ENCODE measurements at places on chromosomes 7 and 10. TPM values are rescaled to one million over a fixed set of nuclear protein-coding genes. Genes with fewer than 3 reads are reported as not detected.

TIAL1 gene
- total RNA-seq, result 174 TPM

MSMB gene
- total RNA-seq, result not detected

SORBS1 gene
- total RNA-seq, result 0.56 TPM

CACNB2 gene
- total RNA-seq, result not detected

GCK gene
- total RNA-seq, result not detected

GRCh38 chr10:88095223-88095721, 231.8 kb downstream of the PTEN start:
- peaks cover 35% of the 10 kb centered on the region for H3K27me3 ChIP-seq
- H3K4me1 ChIP-seq, result peaks cover 32% of the 10 kb centered on the region
- peaks cover 11% of the 10 kb centered on the region for H3K36me3 ChIP-seq
- H3K4me3 ChIP-seq, result no peak overlapping the region
- H3K27ac ChIP-seq, result no peak overlapping the region

GRCh38 chr10:125160856-125161706, 718 bp upstream of the CTBP2 start:
- no peak overlapping the region for H3K27ac ChIP-seq
- peaks cover 4% of the 10 kb centered on the region for H3K4me1 ChIP-seq
- peaks cover 47% of the 10 kb centered on the region for H3K27me3 ChIP-seq

- no peaks in the 10 kb centered on the region for H3K4me1 ChIP-seq
- H3K4me3 ChIP-seq, result no peak overlapping the region
- peaks cover 68% of the 10 kb centered on the region for H3K27me3 ChIP-seq
Measured at GRCh38 chr7:1227071-1227804, 5.4 kb upstream of the UNCX start.

- H3K27ac ChIP-seq, result no peak overlapping the region
- H3K4me3 ChIP-seq, result no peak overlapping the region
- H3K27me3 ChIP-seq, result no peaks in the 10 kb centered on the region
- H3K36me3 ChIP-seq, result no peaks in the 10 kb centered on the region
- H3K4me1 ChIP-seq, result no peaks in the 10 kb centered on the region
Measured at GRCh38 chr7:47342296-47343060, 239.4 kb downstream of the TNS3 start.

GRCh38 chr7:108459922-108460551, 3.8 kb upstream of the NRCAM start:
- peaks cover 27% of the 10 kb centered on the region for H3K4me1 ChIP-seq
- H3K36me3 ChIP-seq, result no peaks in the 10 kb centered on the region
- no peak for DNase-seq
- H3K4me3 ChIP-seq, result no peak overlapping the region
- H3K27me3 ChIP-seq, result peaks cover 33% of the 10 kb centered on the region

GRCh38 chr7:21942955-21943354, 2.7 kb downstream of the CDCA7L start:
- H3K4me1 ChIP-seq, result peaks cover 74% of the 10 kb centered on the region
- no peaks in the 10 kb centered on the region for H3K27me3 ChIP-seq
- H3K27ac ChIP-seq, result no peak overlapping the region
- H3K36me3 ChIP-seq, result peaks cover 40% of the 10 kb centered on the region

GRCh38 chr10:110006358-110007160, 1.2 kb upstream of the ADD3 start:
- no peak overlapping the region for H3K27ac ChIP-seq
- peaks cover 6% of the 10 kb centered on the region for H3K27me3 ChIP-seq
- peak; percentile 15 for DNase-seq
- no peak overlapping the region for H3K4me3 ChIP-seq
- peaks cover 26% of the 10 kb centered on the region for H3K4me1 ChIP-seq

DNA sequence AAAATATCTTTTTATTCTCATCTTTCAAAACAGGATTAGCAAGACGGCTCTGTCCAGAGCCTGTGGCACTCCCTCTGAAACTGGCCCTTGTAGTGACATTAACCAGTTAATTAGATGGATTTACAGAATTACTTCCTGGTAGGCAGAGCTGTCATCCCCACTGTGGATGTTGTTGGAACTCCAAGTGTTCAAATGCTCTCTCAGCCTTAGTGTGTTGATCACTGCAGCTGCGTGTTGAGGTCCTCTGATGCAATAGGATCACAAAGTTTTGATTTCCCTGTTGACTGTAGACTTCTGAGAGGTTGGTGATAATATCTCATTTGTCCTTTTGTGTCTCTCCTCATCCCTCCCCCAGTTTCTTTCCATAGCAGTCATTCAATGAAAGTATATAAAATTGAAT, 117.3 kb upstream of the CDK6 start:
- no peak overlapping the region for H3K4me3 ChIP-seq
- H3K27ac ChIP-seq, result no peak overlapping the region
- peaks cover 2% of the 10 kb centered on the region for H3K36me3 ChIP-seq

GRCh38 chr7:43565786-43566185, 17.1 kb upstream of the STK17A start:
- DNase-seq, result no peak
- H3K27ac ChIP-seq, result no peak overlapping the region
- no peaks in the 10 kb centered on the region for H3K36me3 ChIP-seq
- no peak overlapping the region for H3K4me3 ChIP-seq
- H3K27me3 ChIP-seq, result peaks cover 23% of the 10 kb centered on the region

GRCh38 chr10:24777196-24777595, 53.5 kb upstream of the ARHGAP21 start:
- no peaks in the 10 kb centered on the region for H3K4me1 ChIP-seq
- H3K27me3 ChIP-seq, result no peaks in the 10 kb centered on the region
- no peaks in the 10 kb centered on the region for H3K36me3 ChIP-seq
- no peak overlapping the region for H3K27ac ChIP-seq
- H3K4me3 ChIP-seq, result no peak overlapping the region

- H3K27me3 ChIP-seq, result no peaks in the 10 kb centered on the region
- H3K27ac ChIP-seq, result no peak overlapping the region
- no peaks in the 10 kb centered on the region for H3K36me3 ChIP-seq
- peak; percentile 72 for DNase-seq
- no peak overlapping the region for H3K4me3 ChIP-seq
Measured at GRCh38 chr7:105429746-105430612, 41.3 kb upstream of the SRPK2 start.

- H3K4me3 ChIP-seq, result no peak overlapping the region
- H3K36me3 ChIP-seq, result no peaks in the 10 kb centered on the region
- no peaks in the 10 kb centered on the region for H3K27me3 ChIP-seq
- no peak overlapping the region for H3K27ac ChIP-seq
Measured at GRCh38 chr10:33731322-33731721, 396.9 kb upstream of the NRP1 start.

DNA sequence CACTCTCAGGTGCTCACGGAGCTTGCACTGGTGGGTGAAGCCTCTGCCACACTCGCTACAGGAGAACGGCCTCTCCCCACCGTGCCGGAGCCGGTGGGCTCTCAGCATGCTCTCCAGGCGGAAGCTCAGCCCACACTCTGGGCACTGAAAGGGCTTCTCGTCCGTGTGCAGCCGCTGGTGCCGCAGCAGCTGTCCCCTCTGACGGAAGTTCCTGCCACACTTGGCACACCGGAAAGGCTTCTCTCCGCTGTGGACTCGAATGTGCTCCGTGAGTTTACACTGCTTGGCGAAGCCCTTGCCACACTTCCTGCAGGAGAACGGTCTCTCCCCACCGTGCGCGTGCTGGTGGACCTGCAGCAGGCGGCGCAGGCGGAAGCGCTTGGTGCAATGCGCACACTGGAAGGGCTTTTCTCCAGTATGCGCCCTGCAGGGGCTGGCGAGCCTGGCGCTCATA, 19.3 kb downstream of the ZNF786 start:
- peaks cover 20% of the 10 kb centered on the region for H3K36me3 ChIP-seq
- no peak overlapping the region for H3K4me3 ChIP-seq
- DNase-seq, result no peak

DNA sequence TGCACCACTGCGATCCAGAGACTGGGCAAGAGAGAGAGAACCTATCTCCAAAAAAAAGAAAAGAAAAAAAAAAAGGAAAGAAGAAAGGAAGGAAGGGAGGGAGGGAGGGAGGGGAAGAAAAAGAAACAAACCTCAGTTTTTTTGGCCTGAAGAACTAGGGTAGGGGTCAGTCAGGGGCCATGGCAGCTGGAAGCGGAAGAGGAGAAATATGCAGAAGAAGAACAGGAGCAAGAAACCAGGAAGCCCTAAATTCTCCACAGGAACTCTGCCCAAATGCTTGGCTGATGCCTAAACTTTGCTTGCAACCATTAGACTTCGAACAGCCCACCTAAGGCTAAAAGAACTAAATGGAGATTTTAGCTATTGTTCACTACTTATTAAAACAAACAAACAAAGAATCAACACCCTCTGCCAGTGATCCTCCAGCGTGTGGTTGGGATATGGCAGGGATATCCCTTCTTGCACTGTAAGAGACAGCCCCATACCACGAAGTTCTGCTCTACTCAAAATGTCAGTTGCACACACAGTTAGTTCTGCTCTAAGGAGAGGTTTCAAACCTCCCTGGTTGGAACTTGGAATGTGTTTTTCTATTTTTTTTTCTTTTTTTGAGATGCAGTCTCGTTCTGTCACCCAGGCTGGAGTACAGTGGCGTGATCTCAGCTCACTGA, 139.5 kb downstream of the FAM107B start:
- DNase-seq, result no peak
- H3K4me1 ChIP-seq, result peaks cover under 1% of the 10 kb centered on the region
- no peak overlapping the region for H3K27ac ChIP-seq
- no peaks in the 10 kb centered on the region for H3K27me3 ChIP-seq
- no peak overlapping the region for H3K4me3 ChIP-seq

- H3K4me3 ChIP-seq, result no peak overlapping the region
- H3K36me3 ChIP-seq, result peaks cover 17% of the 10 kb centered on the region
- no peak for DNase-seq
- peaks cover 17% of the 10 kb centered on the region for H3K4me1 ChIP-seq
Measured at GRCh38 chr7:121379930-121380329, 16.2 kb downstream of the FAM3C start.

DNA sequence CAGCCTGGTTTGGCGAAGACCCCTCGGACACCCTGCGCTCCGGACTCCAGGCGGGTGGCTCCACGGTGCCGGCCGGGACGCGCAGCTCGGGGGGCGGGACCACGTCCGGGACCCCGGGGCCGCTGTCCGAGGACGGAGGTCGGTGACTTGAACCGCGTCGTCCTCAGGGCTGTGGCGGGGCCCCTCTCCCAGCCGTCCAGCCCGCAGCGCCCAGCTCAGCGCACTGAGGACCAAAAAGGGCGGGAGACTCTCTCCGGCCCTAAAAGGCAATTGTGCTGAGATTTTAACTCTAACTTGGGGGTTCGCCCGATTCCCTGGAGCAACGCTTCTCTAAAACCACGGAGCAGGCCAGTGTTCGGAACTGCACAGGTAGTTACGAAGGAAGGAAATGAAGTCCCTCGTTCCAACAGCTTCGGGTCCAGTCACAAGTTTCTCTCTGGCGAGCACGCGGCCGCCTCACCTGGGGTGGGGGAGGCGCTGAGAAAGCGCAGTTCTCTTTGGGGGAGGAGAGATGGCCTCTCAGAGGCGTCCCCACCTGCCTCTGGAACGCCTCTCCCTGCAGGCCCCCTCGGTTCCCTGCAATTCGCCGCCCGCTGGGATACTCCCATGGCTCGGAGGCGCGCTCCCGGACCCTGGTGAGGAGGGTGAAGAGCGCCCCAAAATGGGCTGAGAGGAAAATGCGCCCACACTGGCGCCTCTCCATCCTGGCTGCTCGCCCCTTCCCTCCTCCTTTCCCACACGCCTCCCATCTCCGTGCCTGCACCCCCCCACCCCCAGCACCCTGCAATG, 352.7 kb downstream of the DNAJB6 start:
- peaks cover 53% of the 10 kb centered on the region for H3K27me3 ChIP-seq
- H3K36me3 ChIP-seq, result no peaks in the 10 kb centered on the region
- no peak for DNase-seq
- no peak overlapping the region for H3K27ac ChIP-seq

- no peak overlapping the region for H3K27ac ChIP-seq
- no peaks in the 10 kb centered on the region for H3K27me3 ChIP-seq
- DNase-seq, result no peak
- H3K36me3 ChIP-seq, result no peaks in the 10 kb centered on the region
- H3K4me1 ChIP-seq, result peaks cover 14% of the 10 kb centered on the region
Measured at GRCh38 chr10:71801361-71801760, 28.0 kb upstream of the VSIR start.

- no peaks in the 10 kb centered on the region for H3K4me1 ChIP-seq
- no peak overlapping the region for H3K4me3 ChIP-seq
- no peak for DNase-seq
- no peaks in the 10 kb centered on the region for H3K36me3 ChIP-seq
- H3K27ac ChIP-seq, result no peak overlapping the region
Measured at GRCh38 chr7:91347290-91347689, 83.1 kb downstream of the FZD1 start.

DNA sequence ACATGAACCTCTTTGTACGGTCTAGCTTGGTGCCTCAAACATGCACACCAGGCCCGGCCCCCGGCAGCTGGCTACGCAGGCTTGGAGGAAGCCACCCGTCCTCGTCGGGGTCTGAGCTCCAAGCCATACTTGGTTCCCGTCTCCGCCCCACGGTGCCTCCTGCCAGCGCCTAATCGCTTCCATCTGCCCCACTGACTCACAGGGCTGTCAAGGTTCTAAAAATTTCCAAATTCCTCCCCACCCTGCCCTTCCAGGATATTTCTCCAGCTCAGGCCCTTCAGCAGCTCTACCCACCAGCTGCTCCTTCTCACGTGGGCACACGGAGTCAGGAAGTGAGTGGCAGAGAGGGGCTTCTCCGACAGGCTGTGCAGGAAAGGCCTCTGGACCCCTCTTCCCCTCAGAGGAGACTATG, 38.8 kb downstream of the TMEM270 start:
- H3K4me1 ChIP-seq, result no peaks in the 10 kb centered on the region
- H3K27me3 ChIP-seq, result peaks cover 2% of the 10 kb centered on the region
- no peaks in the 10 kb centered on the region for H3K36me3 ChIP-seq
- H3K27ac ChIP-seq, result no peak overlapping the region
